GM12891 (cell line): ENCODE measurements at places on chromosomes 11 and 22.

GRCh38 chr11:126697936-126698335 is 302.6 kb downstream of the KIRREL3 start:
- no peak for DNase-seq

DNA sequence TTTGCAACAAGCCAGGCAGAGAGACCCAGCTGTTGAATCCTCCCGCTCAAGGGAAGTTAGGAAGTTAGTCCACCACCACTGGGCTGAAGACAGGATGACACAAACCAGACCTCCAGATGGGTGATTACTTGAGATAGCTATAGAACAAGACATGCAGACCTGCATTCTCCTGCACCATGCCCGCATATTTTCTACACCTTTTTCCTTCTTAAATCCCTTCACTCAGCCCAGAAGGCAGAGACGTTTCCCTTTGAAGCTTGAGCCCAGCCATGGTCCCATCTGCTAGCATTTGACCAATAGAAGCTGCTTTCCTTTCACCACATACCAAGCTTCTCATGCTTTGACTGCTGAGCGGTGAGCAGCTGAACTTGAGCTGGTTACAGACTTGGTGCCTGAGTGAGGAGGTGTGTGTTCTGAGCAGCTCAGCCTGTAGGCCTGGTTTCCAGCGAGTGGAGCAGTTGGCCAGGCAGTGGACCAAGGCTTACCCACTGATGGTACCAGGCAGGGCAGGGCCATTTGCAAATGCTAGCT is 29.2 kb upstream of the CBX6 start:
- DNase-seq: no peak

DNA sequence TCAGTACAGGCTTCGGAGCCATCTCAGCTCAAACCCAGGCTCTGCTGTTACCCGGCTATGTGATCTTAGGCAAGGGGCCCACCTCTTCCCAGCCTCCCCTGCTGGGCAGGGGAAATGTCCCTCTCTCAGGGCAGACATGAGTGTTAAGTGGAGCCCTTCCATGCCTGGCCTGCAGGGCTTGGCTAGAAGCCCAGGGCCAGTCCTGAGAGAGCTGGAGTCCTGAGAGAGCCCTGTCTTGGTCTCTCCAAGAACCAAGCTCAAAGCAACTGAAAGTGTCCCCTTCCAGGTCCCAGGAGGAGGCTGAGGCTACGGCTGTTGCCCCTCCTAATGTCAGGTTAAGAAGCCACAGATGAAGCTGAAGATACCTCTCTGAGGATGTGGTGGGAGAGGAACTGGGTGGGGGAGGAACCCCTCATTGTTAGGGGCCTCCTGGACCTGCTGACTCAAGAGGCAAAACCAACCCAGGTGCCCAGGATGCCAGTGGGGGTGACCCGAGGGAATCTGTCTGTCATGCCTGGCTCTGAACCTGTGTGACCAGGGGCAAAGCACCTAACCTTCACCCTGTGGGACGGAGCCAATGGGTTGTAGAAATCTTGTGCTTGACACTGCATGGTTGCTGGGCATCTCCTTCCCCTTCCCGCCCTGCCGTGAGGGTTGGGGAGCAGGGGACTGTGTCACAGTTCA is 4.2 kb downstream of the ZP1 start:
- no peak for DNase-seq

GRCh38 chr11:36034551-36035331 is 90.9 kb downstream of the LDLRAD3 start:
- DNase-seq: no peak

DNA sequence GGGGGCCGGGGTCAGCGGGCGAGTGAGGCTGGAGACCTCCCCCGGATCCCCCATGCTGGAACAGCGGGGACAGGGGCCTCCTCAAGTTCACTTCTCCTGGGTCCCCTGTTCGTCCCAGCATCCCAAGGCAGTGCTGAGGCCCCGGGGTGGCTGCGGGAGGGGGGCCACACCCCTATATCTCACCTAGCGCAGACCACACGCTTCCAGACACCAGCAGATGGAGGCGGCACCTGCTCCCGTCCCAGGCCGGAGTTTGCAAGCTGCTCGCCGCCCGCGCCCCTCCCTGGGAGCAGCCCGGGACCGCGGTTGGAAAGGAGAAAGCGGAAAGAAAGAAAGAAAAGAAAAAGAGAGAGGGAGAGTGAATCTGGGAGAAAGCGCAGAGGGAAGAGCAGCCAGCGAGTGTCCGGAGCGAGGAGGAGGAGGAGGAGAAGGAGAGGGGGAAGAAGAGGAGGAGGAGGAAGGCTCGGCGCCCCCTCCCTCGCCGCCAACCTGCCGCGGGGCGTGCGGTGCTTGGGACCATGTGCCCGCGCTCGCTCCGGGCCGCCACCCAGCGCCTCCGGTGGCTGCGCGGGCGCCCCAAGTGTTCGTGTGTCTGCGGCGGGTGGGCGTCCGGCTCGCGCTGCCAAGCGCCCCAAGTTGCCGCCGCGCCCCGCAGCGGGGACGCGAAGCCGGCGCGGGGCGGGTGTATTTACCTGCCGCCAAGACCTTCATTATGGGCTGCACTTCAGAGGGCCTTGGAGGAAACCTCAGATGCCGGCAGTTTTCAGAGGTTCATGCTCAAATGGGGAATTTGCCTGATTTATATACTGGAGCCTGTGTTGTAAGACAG is at the start of gene LIF:
Gene LIF, minus strand, starts transcription at position 775 of the 829 bp plus-strand sequence. Its CDS starts 64 bp downstream, at position 711.
- peak; percentile 77 for DNase-seq

DNA sequence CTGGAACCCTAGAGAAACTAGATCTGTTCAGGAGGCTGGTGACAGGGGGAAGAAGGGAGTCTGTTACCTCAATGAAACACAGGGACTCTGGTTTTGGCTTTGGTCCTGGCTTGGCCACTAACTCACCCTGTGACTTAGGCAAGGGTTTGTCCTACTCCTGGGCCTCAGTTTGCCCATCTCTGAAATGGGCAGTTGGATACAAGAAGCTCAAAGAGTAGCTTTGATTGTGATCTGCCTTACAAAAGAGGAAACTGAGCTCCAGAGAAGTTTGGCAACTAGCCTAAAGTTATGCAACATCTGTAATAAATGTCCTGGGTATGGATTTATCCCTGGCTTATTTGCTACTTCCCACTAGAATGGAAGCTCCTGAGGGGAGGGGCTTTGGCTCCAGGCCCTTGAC is 24.0 kb upstream of the LMO1 start:
- no peak for DNase-seq

DNA sequence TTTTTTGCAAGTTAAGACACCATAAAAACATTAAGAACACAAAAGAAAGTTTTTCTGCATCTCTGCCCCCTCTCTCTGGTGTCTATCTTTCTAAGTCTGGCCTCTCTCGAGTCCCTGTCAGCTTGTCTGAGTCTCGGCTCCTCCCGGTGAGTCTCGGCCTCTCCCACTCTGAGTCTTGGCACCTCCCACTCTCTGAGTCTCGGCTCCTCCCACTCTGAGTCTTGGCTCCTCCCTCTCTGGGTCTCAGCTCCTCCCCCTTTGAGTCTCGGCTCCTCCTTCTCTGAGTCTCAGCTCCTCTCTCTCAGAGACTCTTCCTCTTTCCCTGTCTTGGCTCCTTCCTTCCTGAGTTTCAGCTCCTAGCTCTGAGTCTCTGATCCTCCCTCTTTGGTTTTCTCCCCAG is 72.5 kb upstream of the AMPD3 start:
- DNase-seq: no peak

DNA sequence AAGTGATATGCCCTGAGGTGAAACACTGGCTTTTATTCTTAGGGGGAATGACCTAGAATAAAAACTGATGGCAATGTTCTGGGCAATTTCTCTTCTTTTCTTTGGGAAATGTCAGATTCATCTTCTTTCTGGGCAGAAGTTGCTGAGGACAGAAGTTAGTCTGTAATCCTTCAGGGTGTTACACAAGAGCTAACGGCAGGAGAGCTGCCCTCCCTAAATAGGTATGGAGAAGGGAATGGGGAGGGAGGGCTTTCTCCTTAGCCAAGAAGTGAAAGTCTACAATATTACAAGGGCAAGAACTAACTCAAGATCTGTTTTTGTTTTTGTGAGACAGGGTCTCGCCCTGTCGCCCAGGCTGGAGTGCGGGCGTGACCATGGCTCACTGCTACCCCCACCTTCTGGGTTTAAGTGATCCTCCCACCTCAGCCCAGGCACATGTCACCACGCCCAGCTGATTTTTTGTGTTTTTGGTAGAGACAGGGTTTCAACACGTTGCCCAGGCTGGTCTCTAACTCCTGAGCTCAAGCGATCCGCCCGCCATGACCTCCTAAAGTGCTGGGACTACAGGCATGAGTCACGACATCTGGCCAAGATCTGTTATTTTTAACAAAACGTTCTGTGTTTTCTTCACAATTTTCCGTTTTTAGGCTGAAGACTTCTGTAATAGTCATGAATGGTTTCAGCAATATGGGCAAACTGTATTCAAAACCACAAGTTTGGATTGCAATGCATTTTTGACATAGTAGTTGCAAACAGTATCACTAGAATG is 7.2 kb downstream of the PIWIL4 start:
- DNase-seq: no peak

DNA sequence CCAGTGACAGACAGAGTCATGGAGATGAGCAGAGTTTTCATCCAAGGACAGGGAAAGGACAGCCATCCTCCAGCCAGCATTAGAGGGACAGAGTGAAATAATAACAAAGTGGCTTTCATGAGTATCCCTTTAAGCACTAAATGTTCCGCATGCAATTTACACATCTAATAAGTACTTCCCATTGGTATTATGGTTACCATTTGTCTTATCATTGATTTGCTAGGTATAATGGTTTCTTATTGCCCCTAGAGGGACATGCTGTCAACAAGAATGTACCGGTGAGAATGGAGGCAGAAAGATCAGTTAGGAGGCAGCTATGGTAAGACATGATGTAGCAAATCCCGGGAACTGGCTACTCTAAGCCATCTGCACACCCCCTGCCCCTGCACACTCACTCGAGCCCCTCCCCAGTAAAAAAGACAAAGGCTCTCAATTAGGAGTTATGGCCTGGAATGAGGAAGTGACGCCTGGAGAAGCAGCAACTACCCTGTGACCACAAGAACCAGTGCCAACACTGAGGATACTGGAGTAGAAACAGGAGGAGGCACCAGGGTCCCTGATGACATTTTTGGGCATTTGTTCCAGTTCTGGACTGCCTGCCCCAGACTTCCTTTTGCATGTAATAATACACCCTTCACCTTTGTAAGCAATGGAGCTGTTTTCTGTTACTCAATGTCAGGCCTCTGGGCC is 30.2 kb upstream of the HMGXB4 start:
- no peak for DNase-seq

- no peak for DNase-seq
Measured at GRCh38 chr11:45665933-45666647, 668 bp upstream of the CHST1 start.

GRCh38 chr11:22635689-22636088 is 10.1 kb upstream of the FANCF start:
- no peak for DNase-seq

- no peak for DNase-seq
Measured at GRCh38 chr11:73645972-73646631, at the start of gene PLEKHB1. Gene PLEKHB1 (plus strand): TSS chr11:73646581. CDS start chr11:73646609, 28 bp downstream.

- no peak for DNase-seq
Measured at GRCh38 chr11:2434506-2435255, 9.6 kb downstream of the TRPM5 start.

GRCh38 chr11:121553389-121553788 is 100.6 kb upstream of the SORL1-AS1 start:
- no peak for DNase-seq

DNA sequence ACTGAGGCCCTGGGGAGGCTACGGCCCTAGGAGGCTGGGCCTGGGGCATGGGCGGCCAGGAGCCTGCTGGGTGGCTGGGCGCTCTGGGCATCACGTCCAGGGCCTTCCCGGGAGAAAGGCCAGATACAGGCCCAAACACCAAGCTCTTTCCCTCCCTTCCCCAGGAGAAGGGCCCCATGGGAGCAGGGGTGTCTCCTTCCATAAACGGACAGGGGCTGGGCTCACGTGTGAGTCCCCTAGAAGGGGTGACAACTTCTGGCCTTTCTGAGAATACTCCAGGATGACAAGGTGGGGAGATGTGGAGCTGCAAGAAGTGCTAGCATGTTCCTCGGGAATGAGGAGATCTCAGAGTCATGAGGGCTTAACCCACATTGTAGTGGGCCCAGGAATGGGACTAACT is 19.5 kb upstream of the SYT8 start:
- DNase-seq: no peak

DNA sequence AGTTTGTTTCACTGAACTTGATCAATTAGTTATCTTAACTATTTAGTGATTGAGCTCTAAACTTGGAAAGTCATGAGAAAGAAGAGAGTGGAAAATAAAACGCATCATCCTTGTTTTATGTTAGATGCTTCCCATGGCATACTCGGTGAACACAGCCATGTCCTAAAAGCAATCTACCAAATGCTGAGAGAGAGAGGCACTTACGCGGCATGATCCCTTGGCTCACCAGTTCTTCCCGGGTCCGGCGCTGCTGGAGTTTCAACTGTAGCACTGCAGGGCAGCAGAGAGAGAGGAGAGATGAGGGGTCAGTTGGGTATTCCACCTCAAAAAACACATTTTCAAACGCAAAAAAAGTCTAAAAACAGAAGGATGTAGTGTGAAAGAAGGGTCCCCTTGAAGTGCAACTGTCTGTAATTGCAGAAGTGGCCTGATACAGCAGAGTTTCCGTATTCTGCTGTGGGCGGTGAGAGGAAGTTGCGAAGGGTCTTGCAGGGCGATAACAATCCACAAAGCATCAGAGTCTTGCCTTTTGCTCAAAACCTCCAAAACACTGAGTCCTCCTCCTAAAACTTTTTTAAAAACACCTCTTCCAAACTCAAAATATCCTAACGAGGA is 92.7 kb downstream of the SGSM3 start:
- DNase-seq: no peak

DNA sequence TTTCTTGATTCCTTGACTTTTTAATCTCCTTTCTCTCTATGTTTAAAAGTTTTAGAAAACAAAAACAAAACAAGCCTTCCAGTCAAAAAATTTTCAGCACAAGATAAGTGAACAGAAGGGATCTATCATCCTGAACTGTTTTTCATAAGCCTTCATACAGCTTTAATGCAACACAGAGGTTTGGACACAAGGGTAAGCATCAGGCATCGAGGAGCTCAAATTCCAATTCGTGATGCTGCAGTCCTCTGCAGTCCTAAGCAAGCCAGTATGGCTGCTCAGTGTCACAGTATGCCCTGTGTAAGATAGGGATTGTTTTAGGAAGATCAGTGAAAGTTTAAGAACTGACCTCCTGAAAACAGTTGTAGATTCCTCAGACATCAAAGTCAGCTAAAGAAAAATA is 740.9 kb downstream of the NTM start:
- no peak for DNase-seq

- no peak for DNase-seq
Measured at GRCh38 chr22:17924076-17924475, 100.3 kb downstream of the MICAL3 start.

GRCh38 chr22:23281406-23282088 is 101.2 kb downstream of the BCR start:
- DNase-seq: peak; percentile 94

GRCh38 chr11:93952082-93952780 is 68.9 kb upstream of the HEPHL1 start:
- DNase-seq: no peak

DNA sequence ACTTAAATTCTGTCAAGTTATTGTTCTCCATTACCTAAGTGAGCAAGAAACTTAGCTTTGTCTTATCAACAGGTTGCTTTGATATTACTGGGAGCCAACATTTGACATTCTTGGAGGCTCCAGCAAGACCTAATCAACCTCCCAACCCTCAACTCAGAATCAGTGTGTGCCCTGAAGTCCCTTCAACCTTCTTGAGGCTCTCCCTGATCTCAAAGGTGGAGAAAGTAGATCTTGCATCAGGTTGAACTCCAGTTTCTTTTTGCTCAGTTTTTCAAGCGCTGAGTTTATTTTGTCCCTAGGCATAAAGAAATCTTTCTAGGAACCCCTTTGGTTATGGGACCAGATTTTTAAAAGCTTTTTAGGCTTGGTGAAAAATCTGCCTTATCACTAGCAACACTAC is 1.4 kb downstream of the FAM111A start:
- no peak for DNase-seq

GRCh38 chr11:8610532-8611116 is 16.6 kb upstream of the STK33 start:
- peak; percentile 25 for DNase-seq
